ENCODE measurements at places on chromosomes 4 and X.

DNA sequence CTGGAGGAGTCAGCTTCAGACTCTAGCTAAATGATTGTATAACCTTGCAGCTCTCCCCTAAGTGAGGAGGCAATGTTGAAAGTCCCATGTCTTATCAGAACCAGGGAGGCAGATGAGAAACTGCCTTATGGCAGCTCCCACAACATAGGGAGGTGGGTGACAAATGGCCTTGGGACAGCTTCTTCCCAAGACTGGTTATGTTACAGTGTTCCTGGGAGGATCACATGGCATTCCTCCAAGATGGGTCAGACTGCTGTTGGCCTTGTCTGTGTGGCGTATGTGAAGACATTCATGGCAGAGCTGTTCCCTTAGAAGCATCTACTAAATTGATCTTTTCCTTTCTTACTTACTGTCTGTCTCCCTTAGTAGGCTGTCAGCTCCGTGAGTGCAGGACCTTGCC lies 42.0 kb downstream of the HPRT1 start:
- no peak for DNase-seq

DNA sequence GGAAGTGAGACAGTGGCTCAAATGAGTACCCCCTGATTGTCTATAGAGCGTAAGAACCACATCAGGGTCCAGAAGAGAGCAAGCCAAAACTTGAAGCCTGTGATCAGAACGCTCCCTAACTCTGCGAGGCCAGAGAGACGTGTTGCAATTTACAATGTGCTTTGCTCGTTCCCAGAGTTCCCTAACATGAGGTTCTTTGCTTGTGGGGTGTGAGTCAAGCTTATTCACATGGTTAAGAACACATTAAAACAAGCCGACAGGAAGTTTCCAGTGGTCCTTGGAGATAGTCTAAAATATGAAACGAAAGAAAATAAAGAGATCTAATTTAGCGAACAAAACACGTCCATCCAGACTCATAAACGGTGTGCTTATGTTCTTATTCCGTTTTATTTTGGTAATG lies 702.3 kb downstream of the TRIML1 start:
- DNase-seq: no peak

GRCh38 chr4:36966756-36967460 lies 277.6 kb upstream of the NWD2 start:
- DNase-seq: no peak

- DNase-seq: no peak
These were observed 33.2 kb downstream of the RELL1 start for GRCh38 chr4:37652747-37653527.

DNA sequence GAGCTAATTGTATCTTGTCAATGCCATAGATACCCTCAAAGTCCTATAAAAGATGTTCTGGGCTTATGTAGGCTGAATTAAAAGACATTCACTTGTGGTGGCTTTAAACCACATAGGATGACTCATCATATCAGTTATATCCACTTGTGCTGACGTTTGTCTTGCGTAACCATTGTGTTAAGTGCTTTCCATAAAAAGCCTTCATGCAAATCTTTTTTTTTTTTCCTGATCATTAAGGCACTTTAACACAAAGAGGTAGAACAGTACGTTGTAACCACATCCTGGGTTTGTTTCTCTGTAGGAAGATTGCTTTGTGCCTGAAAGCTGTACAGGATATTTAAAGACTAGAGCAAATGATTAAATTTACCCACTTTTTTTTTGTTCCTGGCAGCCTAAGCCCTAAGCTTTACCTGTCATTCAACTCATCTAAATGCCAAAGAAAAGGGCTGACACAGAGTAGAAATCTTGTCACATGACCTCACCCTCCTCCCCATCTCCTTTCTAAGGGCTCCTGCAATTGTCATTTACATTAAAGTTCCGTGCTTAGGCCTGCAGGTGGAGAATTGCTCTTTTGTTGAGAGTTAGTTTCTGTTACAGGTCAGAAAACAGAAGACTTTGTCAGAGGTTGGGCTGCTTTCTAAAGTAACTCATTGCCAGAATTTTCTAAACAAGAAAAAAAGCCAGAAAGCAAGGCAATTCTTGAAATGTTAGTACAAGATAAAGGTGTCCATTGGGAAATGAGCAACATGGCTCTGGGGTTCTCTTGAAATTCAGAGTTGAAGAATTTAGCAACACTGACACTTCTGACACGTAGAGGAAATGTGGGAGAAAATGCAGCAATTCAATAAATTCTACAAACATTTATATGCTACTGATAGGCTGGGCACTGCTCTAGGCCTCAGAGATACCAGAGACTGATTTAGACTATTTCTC lies 555.6 kb downstream of the PPARGC1A start:
- DNase-seq: peak; percentile 50

GRCh38 chr4:180189666-180190065 lies 2053.5 kb upstream of the TENM3 start:
- no peak for DNase-seq

- no peak for DNase-seq
These were observed 949.7 kb upstream of the TENM3 start for GRCh38 chr4:181293541-181293940.

DNA sequence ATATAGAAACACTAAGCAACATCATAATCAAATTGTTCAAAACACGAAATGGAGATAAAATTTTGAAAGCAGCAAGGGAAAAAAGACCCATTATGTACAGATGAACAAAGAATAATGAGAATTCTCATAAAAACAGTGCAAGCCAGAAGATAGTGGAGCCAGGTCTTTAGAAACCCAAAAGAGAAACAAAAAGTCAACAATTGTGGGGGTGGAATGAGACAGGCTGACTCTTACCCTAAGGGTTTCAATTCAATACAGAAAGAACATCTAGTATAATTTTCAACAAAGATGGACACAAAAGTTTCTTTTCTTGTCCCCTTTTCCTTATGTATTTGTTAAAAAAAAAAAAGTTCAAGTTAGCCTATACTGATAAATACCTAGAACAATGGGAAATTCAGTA lies 34.0 kb upstream of the MAGEB2 start:
- no peak for DNase-seq

GRCh38 chr4:148078061-148078460 lies 346.2 kb downstream of the ARHGAP10 start:
- DNase-seq: no peak

- no peak for DNase-seq
These were observed 3.0 kb downstream of the SSR4 start for GRCh38 chrX:153797415-153798015.

- no peak for DNase-seq
These were observed 107.3 kb downstream of the CPEB2 start for GRCh38 chr4:15109600-15109999.

DNA sequence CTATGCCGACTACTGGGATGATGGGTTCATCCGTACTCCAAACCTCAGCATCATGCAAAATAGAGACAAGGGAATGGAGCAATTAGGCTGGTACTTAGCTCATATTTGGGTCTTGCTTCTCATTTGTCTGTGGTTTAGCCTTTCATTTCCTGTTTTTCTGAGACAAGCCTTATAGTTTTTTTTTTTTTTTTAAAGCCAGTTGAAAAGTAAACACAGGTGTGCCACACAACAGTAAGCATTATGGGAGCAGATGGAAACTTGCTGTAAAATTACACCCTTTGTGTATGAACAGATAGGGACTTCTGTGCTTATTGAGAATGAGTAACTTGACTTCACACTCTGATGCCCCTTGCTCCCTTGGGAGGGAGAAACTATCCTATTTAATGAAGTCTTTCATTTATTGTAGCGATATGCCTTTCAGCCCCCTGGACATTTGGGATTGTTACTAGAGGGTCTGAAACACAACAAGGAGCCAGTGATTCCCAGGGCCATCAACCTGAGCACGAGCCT lies 13.7 kb downstream of the RASSF6 start:
- peak; percentile 98 for DNase-seq

GRCh38 chr4:71360844-71361243 lies 22.0 kb downstream of the SLC4A4 start:
- DNase-seq: no peak

Measured in NCI-H526 (cell line).